Kidney epithelial cell (primary cell): ENCODE measurements at places on chromosomes 11 and 22.

- DNase-seq: no peak
Observed at GRCh38 chr22:37284805-37285355, 2.6 kb downstream of the CYTH4 start.

DNA sequence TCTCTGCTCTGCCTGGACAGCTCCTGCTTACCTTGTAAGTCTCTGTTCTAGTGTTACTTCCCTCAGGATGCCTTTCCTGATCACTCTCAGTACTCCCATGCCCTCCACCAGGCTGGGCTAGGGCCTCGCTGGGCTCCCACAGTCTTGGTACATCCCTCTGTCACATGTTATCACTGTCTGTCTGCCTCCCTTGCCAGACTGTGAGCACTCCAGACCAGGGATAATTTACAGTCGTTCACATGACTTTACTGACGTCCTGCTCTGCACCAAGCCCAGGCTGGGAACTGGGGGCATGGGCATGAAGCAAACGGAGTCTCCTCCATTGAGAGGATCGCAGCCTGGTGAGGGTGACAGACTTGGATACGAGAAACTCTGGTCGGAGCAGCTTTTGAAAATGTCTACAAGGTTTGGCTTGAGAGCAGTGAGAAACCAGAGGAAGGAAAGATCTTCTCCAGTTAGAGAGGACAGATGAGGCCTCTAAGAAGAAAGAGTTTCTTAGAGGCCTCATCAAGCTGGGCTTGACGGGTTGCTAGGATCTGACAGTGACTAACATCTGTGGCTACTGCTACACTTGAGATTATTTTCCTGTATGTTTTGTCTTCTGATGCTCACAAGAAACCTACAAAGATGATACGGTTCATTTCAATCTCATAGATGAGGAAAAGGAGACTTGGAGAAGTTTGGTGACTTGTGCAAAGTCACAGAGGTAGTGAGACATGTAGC, 12.5 kb downstream of the USP35 start:
- DNase-seq: no peak

DNA sequence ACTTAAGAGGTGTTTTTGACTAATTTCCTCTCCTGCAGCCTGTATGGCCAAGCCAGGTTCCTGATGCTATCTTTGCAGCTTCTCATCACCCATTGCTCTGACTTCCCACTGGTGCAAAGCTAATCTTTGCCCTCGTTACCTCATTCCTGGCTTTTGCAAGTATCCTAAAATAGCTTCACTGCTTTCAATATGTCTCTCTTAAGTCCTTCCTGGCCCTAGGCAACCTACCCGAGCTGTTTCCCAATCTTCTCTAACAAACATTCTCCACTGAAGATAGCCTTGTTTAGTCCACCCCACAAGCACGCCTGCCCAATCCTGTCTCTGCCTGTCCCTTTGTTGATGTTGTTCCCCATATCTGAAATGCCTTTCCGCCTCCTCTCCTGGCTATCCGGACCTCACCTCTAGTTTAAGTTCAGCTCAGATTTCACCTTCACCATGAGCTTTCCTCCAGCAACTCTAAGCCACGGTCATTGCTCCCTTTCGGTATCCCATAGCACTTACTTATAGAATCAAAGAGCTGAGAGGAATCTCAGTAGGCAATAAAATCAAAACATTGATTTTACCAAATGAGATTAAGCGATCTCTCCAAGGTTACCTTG, 30.1 kb upstream of the CECR2 start:
- no peak for DNase-seq

DNA sequence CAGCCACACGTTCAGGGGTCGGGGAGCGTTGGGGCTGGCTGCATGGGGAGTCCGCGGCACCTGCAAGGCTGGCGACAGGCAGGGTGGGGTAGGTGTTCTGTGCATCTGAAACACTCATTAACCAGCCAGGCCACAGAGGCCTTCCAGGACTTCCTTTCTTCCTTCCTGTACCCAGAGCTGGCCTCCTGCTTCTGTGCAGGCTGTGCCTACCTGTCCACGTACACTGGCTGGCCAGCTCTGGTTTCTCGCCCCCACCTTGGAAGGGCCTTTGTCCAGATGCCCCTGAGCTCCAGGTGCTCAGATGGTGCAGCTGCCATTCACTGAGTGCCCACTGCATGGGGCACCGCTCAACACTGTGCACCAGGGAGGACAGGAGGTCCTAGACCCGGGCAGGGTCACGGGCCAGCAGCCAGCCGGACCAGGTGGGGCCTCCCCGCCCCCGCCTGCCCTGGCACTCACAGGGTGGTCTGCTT, 15.9 kb downstream of the TTLL12 start:
- no peak for DNase-seq

- no peak for DNase-seq
Observed at GRCh38 chr22:27804470-27805297, 3.1 kb upstream of the MN1 start.

- no peak for DNase-seq
Observed at GRCh38 chr22:50251477-50252081, 514 bp upstream of the HDAC10 start.

DNA sequence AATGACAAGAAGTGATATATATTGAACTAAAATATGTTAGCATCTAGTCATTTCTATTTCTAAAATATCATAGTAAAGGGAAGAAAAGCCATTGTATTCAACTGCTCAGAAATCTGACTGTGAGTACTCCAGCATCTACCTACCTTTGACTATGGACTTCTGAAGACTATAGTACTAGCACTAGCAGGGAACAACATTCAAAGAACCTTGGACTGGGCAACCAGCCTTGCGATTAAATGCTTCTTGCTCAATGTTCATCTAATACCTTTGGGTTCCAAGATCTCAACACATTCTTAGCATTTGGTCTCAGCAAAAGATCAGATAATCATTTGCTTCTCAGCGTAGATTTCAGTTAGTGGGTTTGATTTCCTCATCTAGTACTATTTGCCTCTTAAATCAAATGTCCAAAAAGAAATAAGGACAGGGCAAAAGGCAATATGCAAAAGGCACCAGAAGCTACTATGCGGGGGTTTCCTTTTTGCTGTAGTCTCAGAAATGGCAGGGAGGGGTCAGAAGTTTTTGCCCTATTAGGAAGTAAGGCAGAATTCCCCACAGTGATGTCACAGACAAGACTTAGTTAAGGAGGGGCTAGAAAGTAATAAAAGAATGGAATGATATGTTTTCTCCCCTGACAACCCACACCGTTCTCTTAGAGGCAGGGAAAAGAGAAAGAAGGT, 80.6 kb downstream of the GAB2 start:
- no peak for DNase-seq

- DNase-seq: no peak
Observed at GRCh38 chr11:120658071-120658423, 146.5 kb downstream of the GRIK4 start.

GRCh38 chr11:96664110-96664509, 274.3 kb downstream of the JRKL start:
- DNase-seq: no peak

DNA sequence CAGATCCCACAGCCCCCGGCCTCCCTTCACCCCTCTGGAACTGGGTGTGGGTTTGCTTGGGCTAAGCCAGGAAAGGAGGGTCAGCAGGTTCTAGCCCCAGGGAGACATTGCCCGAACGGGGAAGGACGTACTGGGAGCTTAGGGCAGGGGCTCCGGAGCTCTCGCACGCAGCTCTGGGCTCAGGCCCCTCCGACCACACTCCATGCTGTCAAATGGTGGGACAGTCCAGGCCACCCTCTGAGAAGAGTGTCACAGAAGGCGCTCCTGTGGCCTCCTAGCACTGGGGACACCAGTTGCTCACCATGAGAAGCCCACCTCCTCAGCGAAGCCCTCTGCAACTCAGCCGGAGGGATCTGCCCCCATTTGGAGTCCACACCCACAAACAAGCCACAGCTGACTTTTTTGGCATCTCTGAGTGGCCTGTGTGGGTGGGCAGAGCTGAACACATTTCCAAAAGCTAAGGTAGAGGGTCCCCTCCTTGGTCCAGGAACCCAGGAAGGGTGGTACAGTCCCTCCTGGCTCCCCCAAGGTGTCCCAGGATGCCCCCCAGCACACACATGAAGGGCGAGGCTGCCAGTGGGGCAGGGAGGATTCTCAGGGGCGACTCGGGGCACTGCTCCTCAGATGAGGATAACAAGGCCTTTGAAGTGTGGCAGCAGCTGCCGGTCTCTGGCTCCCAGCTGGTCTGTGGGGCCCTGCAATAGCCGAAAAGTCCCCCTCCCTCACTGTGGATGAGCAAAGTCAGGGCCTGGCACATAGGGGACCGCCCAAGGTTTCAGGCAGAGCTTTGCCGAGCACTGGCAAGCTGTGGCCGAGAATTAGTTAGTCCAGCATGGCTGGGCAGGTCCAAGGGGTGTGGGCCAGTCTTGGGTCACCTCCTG, 13.0 kb upstream of the TEF start:
- no peak for DNase-seq

- no peak for DNase-seq
Observed at GRCh38 chr11:5596607-5597201, at the start of gene TRIM6. TSS of gene TRIM6 (plus strand) at chr11:5596637. CDS start at chr11:5596898, 261 bp downstream.

DNA sequence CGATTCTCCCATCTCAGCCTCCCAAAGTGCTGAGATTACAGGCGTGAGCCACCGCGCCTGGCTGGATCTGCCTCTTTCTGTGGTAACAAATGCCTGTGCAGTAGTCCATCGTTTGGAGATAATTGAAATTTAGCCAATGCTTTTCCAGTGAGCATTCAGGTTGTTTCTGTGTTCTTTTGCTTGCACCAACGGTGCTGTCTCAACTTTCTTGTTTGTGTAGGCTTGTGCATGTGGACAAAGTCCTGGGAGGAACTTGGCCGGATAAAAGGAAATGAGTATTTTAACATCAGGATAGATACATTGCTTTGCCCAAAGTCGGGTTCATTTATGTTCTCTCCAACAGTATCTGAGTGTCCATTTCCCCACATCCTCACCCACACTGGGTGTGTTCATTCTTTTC, 85.7 kb downstream of the KIAA1671 start:
- DNase-seq: no peak

GRCh38 chr22:24521791-24522245, 26.7 kb downstream of the UPB1 start:
- peak; percentile 47 for DNase-seq

DNA sequence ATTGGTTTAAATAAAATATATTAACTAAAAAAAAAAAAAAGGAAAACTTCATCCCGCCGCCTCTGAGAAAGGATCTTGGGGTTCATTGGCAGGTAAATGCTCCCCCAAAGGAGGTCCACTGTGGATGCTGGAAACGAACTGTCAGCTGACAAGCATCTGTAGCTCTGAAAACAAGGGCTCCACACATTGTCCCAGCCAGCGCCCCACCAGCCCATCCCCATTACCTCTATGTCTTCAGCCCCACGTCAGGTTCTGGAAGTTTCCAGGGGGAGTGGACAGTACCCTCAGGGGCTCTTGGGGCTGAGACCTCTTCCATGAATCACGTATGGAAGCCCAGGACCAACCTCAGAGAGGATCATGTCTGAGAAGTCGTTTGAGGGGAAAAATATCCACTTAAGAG, 66.4 kb upstream of the WNT7B start:
- DNase-seq: no peak

- DNase-seq: no peak
Observed at GRCh38 chr11:129766898-129767604, 48.6 kb upstream of the TMEM45B start.

DNA sequence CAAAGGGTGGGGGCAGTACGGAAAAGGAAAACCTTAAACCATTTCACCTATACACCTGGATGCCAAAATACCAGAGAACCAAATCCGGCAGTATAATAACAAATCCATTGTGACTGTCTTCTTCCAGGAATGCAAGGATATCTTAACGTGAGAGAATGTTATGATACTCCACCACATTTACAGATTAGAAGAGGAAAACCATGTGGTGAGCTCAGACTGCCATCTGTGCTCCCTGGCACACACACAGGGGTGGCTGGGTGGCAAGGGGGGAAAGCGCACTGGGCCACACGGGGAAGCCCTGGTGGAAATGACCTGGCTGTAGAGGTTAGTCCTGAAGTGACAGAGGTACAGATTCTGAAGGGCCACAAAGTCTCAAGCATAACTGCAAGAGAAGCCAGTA, 9.9 kb downstream of the EIF1AD start:
- no peak for DNase-seq

GRCh38 chr11:35006389-35007128, 90.1 kb downstream of the PDHX start:
- no peak for DNase-seq

- no peak for DNase-seq
Observed at GRCh38 chr11:115198321-115198741, 305.9 kb downstream of the CADM1 start.

DNA sequence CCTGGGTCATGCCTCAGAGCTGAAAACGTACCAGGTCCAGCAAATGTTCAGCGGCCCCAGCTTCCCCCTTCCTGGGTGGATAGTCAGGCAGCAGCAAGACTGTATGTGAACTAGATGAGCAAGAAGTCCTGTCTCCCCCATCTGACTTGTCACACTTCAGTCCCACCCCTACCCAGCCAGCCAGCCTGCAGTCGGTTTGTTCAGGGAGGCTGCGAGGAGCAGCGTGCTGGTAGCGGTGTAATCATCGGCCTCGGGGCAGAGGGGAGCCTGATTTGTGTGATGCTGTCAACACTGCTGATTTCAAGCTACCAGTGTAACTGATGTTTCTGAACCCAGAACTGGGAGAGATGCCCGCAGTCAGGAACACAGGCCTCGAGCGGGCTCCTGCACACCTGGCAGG, 9.6 kb downstream of the TMEM258 start:
- DNase-seq: no peak

DNA sequence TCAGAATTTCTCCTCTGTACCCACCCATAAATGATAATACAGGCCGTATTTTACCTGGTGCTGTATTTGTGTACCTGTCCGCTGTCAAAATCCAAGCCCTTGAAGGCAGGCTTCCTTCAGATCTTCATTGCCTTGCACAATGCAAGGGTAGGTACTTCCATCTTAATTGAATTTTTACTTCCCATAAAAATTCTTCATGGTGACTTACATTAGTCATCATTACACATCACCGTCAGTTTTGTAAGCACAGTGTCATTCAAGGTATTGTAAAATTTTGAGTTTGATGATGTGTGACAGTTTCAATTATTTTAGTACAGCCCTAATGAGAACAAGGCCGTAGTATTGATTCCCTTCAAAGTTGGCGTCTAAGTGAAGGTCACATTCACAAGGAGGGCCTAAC, 770 bp upstream of the TSG101 start:
- peak; percentile 10 for DNase-seq

DNA sequence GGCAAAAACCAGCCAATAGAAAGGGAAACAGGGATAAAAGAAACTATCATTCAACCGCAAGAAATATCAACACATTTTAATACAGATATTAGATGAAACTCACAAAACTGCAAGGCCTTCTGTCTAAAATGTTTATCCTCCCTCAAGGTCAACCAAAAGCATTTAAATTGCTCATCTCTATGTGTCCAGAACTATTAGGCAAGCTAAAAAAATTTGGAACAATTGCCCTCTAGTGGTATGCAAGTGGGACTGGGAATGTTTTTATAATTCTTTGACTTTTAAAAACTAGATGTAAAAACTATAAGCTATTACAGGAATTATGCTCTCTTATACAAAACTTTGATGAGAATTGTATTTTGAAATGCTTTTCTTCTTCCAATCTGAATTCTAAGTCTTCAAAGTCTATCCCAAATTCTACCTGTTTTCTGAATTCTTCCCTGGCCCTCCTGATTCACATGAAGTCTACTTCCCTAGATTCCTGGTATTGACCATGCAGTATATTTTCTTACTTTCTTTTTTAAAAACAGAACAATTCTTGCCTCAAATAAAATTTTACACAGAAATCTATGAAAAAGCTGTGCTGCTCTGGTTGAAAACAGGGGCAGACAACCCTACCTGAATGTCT, 4.9 kb downstream of the CWC15 start:
- DNase-seq: no peak

- no peak for DNase-seq
Observed at GRCh38 chr11:69310934-69311766, 17.2 kb downstream of the MYEOV start.

GRCh38 chr11:1310318-1310687, 871 bp upstream of the TOLLIP start:
- no peak for DNase-seq

GRCh38 chr22:37749831-37750595, 53.2 kb downstream of the TRIOBP start:
- DNase-seq: no peak
